Neural progenitor cell (in vitro differentiated cells): ENCODE measurements at places on chromosomes 3 and 15. TPM values are rescaled to one million over a fixed set of nuclear protein-coding genes. Genes with fewer than 3 reads are reported as not detected.
A peak's percentile ranks its signal among the peaks of the same experiment; 100 is the strongest.

GRCh38 chr3:56940976-56941375, 119.5 kb upstream of the SPATA12 start:
- no peak for DNase-seq

Gene GP9
- not detected in 2 replicates for total RNA-seq

Gene SUCNR1
- not detected in 2 replicates for total RNA-seq

DNA sequence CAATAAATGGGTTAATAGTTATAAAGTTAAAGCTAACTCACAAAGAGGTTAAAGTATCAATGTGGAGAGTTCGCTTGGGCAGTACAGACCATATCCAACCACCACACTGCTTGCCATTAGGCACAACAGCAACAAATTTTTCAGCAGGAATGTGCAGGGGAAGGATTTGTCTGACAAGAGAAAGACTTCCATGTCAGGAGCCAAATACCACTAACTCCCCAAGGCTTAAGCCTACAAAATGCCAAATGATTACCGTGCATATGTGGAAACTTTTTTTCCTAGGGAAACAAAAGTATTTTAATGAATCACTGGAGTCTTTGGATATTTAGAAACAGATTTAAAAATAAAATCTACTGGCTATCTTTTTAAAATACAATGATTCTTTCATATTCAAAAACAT, 8.1 kb downstream of the VGLL3 start:
- no peak for DNase-seq

DNA sequence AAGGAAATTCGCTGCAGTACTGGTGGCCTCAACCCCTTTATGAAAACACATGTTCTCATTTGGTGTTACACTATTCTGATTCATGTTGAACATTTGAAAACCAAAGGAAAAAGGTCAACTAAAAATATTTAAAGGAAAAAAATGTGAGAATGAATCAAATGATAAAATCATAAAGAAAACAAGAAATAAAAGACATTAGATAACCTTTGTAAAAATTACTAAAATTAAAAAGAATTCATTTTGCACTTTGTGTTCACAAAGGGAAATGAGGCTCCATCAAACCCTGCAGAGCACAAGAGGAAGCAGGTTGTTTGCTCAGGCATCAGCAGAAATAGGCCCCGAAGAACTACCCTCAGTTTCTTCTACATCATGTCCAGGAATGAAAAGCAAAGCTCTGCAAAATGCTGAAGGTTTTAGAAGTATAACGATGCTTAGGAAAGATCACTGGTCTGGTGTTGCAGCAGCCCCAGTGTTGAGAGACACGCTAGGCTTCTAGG, 41.2 kb downstream of the MAP4 start:
- DNase-seq = no peak

- DNase-seq = peak; percentile 90
Observed at GRCh38 chr15:30903497-30904187, at the start of gene FAN1. Gene FAN1 (plus strand): TSS chr15:30903915. CDS start chr15:30904664, 749 bp downstream.

Gene EPHB3
- total RNA-seq = 2.3 and 3.6 TPM in 2 replicates

DNA sequence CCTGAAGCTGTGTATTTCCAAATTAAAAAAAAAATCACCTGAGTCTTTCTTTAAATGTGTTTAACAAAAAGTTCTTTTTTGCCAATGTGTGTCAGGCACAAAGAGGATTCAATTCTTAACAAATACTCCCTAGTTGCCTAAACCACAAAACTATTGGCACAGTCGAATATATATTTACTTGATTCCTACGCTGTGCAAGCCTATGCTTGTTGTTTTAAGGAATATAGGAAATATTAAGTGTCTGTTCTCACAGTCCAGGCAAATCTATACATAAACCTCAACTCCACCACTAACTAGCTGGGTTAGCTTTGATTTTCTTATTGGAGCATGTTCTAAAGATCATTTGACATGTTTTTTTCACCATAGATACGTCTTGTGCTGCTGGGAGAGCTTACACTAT, 571.0 kb downstream of the PYDC2 start:
- DNase-seq = no peak

GRCh38 chr3:190252080-190252479, 70.2 kb downstream of the CLDN1 start:
- peak; percentile 3 for DNase-seq

GRCh38 chr3:152243721-152244516, 24.8 kb upstream of the MBNL1 start:
- no peak for DNase-seq

Gene SNAPC5
- 26.2 and 32.7 TPM in 2 replicates for total RNA-seq

- DNase-seq = no peak
Observed at GRCh38 chr3:134392336-134392983, 18.2 kb upstream of the AMOTL2 start.
